ENCODE measurements at places on chromosomes 4 and X. TPM values are rescaled to one million over a fixed set of nuclear protein-coding genes. Genes with fewer than 3 reads are reported as not detected.

DNA sequence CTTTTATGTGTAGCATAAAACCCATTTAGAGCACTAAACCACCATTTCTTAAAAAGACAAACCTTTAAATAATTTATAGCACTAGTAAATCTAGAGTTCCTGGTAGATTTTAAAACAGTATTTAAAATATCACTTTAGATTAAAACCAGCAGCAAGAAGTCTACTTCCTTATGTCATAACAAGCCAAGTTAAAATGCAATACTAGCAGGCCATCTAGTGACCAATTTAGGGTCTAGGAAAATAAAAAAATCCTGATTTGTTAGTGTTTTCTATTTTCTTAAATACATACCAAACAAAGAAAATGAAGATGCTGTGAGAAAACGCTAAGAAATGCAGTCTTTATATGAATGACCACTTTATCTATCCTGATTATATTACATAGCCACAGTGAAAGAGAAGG is 53.9 kb downstream of the PAPSS1 start:
- DNase-seq = no peak

FMR1NB gene
- not detected for total RNA-seq

DNA sequence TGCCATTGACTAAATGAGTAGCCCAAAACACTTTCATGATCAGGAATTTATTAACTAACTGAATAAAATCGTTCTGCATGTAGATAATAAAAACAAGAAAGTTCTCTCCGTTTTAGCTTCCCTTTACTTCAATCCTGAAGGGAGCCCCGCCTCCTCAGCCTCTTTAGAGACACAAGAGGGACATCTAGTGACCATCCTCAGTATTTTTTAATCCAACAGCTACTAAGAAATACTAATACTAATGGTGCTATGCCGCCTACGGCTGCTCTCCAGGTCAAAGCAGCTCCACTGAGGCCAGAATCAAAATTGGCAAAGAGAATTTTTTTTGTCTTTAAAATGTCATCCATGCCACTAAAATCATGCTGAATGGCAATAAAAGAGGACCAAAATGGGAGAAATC is 3.2 kb upstream of the PCDH19 start:
- peak; percentile 53 for DNase-seq

DNA sequence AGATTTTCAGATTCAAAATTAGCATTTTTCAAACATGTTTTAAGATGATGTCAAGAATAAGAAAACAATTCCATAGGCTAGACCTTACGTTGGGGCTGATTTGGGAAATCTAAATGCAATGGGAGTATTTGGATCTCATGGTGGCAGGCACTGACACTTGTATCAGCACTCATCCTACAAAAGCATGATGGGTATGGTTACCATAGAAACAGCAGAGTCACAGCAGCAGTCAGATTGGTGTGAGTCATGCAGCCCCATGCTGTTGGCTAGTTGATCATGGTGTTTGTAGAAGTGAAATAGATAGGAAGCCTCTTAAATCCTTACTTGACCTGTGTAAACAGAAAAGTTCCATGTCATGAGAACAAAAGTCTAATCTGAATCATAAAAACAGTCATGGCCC is 1637.3 kb upstream of the PABPC4L start:
- DNase-seq = peak; percentile 6

IL1RAPL2 gene
- total RNA-seq = 0.07 TPM

GRCh38 chr4:139528377-139529005 is 27.5 kb downstream of the SETD7 start:
- DNase-seq = no peak

ANK2 gene
- 24.0 TPM for total RNA-seq

GRCh38 chr4:26766141-26766540 is 94.5 kb upstream of the STIM2 start:
- no peak for DNase-seq

DNA sequence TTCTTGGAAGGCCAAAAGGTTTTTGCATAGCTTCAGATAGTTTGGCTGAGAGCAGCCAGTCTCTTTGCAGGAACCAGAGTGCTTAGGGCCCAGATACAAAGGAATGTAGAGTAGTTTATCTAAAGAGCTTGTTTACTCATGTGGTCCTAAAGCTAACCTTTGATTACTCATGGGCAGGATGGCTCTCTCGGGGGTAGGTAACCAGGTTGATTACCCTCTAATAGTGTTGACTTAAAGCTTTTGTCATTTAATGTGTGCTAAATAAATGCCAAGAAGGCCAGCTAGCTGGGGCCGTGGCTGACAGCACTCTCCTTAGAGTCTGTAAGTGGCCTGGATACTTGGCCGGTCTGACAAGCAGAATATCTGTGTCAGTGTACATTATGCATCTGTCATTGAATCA is 69.7 kb upstream of the MAGEB16 start:
- no peak for DNase-seq

- no peak for DNase-seq
These were observed 282.5 kb upstream of the PCDH10 start for GRCh38 chr4:132866616-132867015.

PTCHD1 gene
- total RNA-seq = 4.7 TPM

DNA sequence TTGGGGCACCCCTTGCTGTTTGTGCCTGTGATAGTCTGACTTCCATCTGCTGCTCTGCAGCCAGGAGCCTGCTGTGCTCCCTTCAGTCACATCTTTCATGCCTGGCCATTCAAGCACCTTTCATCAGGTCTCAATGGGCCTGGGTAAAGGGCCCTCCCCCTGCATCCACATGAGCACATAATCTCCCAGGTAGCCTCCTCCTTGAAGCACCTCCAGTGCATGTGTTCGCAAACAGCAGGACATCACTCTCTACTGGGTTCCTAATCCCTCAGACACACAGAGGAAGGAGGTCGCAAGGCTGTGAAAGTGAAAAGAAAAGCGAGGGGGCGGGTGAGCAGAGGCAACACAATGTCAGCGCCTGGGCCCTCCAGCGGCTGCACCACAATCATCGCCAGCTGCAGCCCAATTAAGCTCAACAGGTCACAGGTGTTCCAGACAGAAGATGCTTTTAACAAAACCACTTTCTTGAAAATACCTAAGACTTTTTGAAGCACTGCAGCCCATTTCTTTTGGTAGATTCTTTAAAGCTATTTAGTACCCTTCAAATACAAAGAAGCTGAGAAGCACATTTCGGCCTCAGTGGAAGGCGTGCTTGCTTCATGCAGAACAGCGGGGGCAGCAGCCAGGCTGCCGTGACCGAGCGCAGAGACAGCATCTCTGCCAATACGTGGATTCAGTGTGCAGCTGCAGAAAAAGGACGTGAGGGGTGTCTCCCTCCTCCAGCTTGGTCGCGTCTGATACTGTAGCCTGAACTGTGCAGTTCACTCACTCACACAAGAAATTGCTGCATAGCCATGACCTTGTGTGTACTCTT is 92.2 kb upstream of the SPRY1 start:
- DNase-seq = no peak

GIMD1 gene
- not detected for total RNA-seq

XK gene
- total RNA-seq = 0.62 TPM

DUX4 gene
- not detected for total RNA-seq

DNA sequence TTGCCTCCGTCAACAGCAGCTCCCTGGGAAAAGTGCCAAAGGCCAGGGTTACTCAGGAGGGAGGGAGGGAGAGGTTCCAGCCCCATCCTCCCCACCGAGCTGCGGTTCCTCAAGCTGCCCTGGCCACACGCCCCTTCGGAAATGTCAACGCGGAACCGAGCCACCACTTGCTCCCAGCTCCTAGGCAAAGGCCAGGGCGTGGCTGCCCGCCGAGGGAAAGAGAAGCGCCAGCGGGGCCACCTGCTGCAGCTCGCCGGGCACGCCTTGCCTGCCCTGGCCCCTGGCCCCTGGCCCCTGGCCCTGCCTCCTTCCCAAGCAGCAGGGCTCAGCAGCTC is 15.3 kb downstream of the SLC6A8 start:
- DNase-seq = no peak

PCDH18 gene
- total RNA-seq = 0.46 TPM

DNA sequence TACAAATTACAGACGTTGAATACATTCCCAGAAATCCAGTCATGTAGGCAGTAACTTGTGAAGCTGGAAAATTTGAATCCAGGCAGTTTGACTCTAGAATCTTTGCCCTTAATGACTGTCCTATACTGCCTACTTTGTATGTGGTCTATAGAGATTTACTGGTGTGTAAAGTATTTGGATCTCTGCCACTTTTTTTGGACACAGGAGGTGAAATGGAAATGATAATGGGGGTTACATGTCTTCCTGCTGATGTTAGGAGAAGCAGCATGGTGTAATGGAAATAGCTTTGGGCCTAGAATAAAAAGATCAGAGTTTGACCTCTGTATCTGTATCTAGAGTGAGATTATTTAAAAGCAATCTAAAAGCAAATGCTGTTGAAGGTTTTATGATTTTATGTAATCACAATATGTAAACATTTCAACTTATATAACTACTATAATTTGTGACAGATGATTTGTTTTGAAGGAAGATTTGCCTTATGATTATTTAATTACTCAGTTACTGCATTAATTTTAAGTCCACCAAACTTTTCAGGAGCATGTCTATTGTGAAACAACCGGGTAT is 3.3 kb downstream of the COL4A5 start:
- no peak for DNase-seq

DNA sequence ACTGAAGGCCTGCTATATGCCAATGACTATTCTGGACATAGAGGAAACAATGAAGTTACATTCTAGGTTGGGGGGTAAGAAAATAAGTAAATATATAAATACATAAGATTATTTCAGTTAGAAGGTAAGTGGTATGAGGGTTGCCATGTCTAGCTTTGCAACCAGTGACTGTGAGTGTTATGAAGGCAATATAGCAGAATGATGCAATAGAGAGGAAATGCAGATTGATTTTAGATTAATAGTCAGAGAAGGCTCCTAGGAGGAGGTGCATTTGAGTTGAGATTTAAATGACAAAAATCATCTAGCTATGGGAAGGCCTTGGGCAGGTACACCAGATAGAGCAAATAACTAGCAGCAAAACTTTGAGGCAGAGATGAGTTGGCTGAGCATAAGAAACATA is 243.2 kb downstream of the FBXO8 start:
- DNase-seq = no peak

DNA sequence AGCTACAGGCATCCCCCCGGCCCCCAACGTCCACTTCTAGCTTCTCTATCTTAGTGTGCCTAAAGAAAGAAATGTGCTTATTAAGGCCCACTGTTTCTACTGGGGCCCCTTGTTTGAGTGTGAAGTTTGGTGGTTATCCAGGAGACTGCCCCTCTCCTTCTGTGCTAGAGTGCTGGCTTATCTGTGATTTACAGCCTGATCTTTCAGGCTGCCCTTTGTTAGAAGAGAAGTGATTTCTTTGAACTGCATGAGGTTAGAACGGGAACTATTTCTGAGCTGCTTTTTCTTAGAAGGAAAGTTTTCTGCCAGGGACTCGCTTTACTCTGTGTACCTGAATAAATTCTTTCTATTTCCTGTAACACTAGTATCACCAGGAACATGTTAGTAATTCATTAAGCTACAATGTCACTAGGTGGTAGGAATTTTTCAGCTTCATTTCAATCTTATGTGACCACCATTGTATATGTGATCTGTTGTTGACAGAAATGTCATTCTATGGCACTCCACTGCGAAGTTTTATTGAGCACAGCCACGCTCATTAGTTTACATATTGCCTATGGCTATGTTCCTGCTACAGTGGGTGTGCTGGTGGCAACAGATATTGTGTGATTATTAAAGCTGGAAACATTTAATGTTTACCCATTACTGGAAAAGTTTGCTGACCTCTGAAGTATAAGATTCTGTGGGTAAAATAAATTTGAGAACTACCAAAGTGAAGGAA is 193.8 kb upstream of the CXorf51B start:
- no peak for DNase-seq

GRCh38 chr4:73468170-73468569 is 13.4 kb upstream of the AFM start:
- DNase-seq = no peak

- no peak for DNase-seq
These were observed 87.0 kb upstream of the SCOC start for GRCh38 chr4:140286456-140286855.

- DNase-seq = peak; percentile 5
These were observed 72.6 kb downstream of the TAF1 start for GRCh38 chrX:71438750-71439149.

GRCh38 chr4:45410701-45411210 is 684.4 kb upstream of the GNPDA2 start:
- no peak for DNase-seq

DNA sequence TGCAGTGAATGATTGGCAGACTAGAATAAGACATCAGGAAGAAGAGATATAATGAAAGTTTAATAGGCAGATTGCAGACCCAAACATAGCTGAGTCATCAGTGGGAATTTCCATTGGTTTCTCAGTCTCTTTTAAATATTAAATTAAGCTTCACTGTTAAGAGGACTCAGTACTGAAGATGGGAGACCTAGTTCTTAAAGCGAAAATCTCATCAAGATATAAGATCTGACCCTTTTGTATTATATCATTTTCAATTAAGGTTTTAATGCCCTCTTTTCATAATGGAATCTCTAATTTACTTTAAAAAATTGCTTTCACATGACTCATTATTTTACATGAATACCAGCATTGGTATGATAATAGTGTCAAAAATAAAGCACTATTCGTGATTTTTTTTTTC is 168.9 kb upstream of the ATOH1 start:
- no peak for DNase-seq

XG gene
- not detected for total RNA-seq

GRCh38 chr4:76634220-76634619 is 199.2 kb downstream of the SHROOM3 start:
- no peak for DNase-seq
